Activated T-helper 1 cell treated with anti-CD3 and anti-CD28 coated beads, Interleukin-2, amount 50 U/mL, for 16 hours (primary cell): ENCODE measurements at places on chromosomes 1 and 21.
A peak's percentile ranks its signal among the peaks of the same experiment; 100 is the strongest.

- DNase-seq = peak; percentile 51
These were observed 6.2 kb upstream of the EFCAB14 start for GRCh38 chr1:46724991-46725735.

- no peak for DNase-seq
These were observed 15.0 kb downstream of the CACNA1S start for GRCh38 chr1:201096977-201097856.

DNA sequence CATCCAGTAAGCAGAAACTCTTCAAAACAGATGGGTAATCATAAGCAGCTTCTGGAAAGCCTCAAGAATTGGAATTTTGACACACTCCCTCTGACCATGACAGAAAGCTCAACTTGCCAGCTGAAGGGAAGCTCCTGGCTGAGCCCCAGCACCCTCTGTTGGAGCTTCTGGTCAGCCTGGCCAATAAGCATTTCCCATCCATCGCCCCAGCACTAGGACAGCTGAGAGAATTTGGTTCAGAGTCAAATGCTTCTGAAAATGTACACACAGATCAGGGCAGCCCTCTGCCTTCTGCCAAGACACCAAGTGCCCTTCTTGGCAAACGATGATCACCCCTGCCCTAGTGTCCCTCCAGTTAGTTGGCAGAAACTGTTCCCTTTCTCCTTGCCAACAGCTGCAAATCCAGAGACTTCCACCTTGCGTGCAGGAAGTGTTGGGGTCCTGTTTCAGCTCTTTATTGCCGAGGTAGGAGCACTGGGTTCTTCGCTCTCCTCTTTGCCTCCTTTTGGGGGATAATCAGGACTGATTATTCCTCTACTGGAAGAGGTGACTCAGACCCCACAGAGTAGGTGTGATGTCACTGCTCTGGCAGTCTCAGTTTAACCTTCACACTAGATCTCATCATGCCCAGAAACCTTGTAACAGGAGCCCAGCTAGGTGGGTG is 11.9 kb downstream of the PIGV start:
- DNase-seq = no peak

GRCh38 chr1:80170811-80171485 is 1164.4 kb upstream of the ADGRL4 start:
- no peak for DNase-seq

DNA sequence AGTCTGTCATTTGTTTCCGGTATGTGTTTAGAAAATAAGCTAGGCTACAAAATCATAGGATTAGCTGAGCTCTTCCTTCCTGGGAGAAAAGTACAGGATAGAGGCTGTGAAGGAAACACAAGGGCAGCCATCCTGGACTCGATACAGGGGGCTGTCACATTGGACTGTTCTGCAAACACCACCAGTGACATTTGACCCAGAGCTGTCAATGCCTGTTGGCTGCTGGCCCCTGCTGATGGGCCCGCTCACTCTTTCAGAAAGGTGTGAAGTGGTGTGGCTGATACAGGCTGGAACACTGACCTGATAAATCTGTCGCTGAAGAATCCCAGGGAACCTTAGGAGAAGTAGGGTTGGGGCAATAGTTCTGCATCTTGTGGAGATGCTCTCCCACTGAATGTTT is 183.1 kb downstream of the RHOU start:
- no peak for DNase-seq

DNA sequence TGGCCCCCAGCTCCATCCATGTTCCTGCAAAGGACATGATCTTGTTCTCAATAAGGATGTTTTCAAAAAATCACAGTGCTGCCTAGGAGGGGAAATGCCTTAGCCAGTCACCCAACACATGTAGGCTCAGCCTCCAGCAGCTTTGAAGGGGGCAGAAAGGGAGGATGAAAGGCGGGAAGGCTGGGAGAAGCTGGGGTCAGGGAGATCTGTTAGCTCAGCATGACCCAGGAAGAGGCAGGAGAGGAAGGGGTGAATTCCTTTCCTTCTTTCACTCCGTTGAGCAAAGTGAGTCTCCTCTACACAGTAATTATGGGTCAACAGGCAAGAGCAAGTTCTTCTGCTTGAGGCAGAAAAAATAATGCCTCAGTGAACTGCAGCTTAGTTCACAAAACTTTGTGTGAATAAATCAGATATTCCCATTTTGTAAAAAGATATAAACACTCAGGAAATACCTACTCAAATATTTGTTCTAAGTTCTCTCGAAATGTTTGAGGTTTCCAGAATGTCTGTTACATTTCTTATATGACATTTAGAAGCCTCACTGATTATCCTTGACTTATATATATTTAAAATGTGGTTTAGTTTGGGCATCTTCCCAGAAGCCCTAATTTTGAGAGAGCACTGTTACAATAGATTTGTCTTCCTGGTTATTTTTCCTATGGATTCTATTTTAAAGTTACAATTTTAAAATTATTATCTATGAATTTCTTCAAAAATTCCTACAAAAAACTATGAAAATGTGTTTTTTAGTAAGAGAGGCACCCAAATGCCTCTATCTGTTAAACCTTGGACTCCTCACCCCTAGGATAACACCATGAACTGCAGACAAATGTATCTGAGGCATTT is 116.8 kb downstream of the KCNJ6 start:
- no peak for DNase-seq

- no peak for DNase-seq
These were observed 171.2 kb downstream of the SEC16B start for GRCh38 chr1:177798614-177799013.

DNA sequence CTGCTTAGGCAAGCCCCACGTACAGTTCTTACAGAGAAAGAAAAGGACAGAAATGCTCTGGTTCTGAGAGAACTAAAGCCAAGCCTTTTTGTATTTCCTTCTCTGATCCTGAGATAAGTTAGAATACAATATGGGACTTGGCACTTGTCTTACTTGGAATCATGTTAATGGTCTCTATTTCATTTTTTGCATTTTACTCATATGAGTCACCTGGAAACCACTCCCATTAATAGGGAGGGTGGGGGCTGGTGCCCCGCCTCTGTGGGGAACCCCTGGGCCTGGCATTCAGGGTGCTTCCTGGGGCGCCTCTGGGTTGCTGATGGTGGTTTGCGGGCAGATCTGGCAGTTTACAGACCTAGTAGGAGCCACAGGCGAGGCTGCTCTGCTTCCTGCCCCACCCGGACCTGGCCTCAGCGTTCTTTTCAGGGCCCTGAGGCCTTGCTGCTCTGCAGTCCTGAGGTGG is 26.7 kb downstream of the TSPAN2 start:
- peak; percentile 82 for DNase-seq

DNA sequence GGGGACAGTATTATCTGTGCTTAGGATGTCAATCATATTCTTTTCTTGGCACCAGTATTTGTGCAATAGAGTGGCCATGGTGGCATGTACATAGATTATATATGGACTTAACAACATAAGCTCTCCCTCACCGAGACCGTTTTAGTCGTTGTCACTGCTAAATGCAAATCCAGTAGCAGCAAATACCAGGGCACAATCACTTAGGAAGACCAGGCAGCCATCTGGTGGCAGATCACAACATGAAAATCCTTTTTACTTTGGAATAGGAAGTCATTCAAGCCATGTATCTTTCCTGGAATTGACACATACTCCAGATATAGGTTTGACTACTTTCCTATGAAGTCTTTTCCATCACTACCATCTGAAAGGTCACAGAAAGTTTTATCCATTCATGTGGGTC is 53.2 kb upstream of the C1orf87 start:
- DNase-seq = no peak

DNA sequence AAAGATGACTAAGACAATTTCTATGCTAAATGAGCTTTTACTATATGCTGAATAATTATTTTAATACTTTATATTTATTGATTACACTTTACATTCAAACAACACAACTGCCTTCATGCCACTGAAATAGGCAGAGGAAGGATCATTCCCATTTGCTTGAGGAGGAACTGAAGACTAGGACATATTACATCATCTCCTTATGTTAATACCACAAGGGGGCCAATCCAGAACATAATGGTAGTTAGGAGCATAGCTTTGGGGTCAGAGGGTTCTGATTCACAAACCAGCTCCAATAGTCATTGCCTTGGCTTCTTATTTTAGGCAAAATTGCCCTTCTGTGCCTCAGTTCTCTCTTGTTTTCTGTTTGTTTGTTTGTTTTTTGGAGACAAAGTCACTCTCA is 306.5 kb downstream of the KCNH1 start:
- DNase-seq = no peak

DNA sequence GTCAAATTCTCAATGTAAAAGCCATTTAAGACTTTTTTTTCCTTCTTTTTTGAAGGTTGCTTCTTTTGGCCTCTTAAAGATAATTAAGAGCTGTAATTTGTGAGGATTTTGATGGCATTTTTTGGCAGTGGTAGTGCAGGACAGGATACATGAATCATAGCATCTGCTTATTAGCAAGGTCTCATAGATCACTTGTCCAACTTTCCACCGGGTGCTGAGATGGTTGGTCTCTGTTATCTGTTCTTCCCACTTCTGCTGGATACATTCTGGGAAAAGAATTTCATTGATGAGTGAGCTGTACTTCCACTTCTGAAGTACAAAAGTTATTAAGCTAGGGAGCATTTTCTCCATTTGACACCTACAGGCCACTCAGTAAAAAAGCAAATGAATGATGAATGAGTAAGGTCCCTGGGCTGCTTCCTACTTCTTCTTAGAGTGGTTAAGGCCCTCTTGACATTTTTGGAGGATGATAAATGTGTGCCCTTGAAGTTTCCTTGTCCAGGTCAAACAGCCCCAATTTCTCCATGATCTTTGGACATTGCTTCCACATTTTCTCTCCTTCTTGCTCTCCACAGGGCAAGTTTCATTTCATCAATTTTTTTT is 100.6 kb downstream of the ROR1 start:
- no peak for DNase-seq

DNA sequence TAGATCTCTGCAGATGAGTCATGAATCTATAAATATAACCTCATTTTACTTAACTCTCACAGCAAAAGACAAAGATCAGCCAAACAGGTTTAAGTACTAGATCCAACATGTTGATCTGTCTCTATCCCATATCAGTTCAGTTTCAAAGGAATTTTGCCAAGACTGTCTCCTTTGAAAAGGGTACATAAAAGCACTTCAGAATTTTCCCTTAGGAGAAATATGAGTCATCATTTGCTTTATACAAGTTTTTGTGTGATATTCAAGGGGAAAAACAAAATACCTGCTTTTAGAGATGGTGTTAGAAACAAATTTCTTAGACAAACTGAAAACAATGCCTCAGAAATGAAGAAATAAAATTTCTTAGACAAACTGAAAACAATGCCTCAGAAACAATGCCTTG is 73.5 kb upstream of the LRRC7 start:
- DNase-seq = no peak

- DNase-seq = no peak
These were observed 607.2 kb upstream of the PLXNA2 start for GRCh38 chr1:208851366-208851765.

- DNase-seq = no peak
These were observed 35.4 kb downstream of the MIA3 start for GRCh38 chr1:222653178-222653827.

- DNase-seq = no peak
These were observed 106.5 kb upstream of the GADD45A start for GRCh38 chr1:67578397-67579020.

DNA sequence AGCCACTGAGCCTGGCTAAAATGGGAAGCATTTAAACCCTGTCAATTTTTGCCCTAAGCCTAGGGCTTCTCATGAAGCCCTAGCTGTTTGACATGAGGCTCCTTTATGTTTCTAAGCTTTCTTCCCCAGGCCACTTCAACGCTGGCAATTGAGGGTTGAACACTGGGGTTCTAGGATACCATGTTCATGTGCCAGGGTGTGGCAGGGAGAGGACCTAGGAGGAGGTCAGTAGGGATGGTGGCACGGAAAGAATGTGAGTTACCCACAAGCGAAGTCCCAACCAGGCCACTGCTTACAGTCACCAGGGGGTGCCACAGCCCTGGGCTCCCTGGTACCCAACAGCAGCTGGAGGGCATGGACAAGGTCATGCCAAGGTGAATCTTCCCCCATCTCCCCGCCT is 90.8 kb upstream of the AJAP1 start:
- DNase-seq = no peak

DNA sequence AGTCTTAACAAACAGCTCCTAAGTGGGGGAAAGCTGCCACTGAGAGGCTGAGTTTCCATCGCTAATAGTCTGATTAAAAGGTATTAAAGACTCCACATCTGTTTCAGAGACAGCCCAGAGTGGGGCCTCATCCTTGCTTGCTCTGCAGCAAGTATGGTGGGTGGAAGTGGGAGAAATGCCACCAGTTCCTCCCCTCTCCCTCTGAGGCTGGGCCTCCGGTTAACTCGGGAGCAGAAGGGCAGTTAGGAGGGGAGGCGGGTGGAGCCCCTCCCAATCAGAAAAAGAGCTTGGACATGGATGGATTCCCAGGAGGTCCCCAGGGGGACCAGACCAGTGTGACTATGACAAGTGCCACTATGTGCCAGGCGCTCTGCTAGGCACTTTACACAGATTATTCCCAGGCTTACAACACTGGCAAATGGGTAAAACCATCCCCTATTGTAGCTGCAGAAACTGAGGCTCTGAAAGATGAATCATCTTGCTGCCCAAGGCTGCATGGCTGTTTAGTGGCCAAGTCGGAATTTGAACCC is 11.4 kb upstream of the ASCL5 start:
- no peak for DNase-seq

GRCh38 chr1:226934483-226935237 is 5.4 kb upstream of the COQ8A start:
- no peak for DNase-seq

GRCh38 chr1:183234660-183235476 is 48.8 kb downstream of the LAMC2 start:
- DNase-seq = no peak

GRCh38 chr1:230316864-230317745 is 109.0 kb downstream of the PGBD5 start:
- DNase-seq = no peak

DNA sequence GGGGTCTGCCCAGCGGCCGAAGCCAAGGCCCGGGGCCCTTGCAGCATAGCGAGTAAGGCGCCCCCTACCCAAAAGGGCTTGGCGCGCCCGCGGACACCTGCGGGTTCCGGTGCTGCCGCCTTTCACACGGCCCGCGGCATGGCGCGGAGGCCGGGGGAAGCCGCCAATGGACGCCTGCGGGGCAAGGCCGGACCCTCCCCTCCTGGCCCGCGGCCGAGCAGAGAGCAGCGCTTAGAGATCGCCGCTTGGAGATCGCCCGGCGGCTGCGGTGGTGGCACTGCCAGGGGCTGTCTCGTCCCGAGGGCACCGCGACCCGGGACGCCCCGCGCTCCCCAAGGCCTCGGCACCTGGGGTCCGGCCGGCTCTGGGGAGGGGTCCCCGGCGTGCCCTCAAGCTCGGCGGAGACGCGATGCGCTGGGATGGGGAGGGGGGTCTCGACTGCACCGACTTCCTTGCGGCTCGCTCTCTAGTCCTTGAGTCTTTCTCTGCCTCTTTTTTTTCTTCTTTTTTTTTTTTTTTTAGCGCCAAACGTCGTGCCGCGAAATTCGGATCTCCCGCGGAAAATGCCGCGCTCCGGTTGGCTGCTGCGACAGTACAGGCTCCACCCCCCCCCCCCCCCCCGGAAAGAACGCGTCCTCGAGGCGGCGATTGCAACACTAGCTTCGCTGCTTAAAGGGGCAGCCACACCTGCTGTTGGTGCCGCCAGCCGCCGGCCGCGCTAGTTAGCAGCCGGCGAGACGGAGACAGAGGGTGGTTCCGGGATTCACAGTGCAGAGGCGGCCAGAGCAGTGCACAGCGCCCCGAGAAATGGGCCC is at the start of gene E2F2:
E2F2 (minus strand) TSS at position 487 of the 815 bp plus-strand sequence; CDS start at position 47, 440 bp downstream.
- peak; percentile 62 for DNase-seq

- no peak for DNase-seq
These were observed 54.3 kb downstream of the RPS6KA1 start for GRCh38 chr1:26583646-26584485.

GRCh38 chr1:218538341-218538740 is 193.2 kb downstream of the TGFB2 start:
- DNase-seq = no peak
